ENCODE measurements at places on chromosomes 1 and 21. TPM values are rescaled to one million over a fixed set of nuclear protein-coding genes. Genes with fewer than 3 reads are reported as not detected.

The SHE gene
- total RNA-seq: not detected

The NTNG1 gene
- 5.1 TPM for total RNA-seq

The ARHGEF10L gene
- 4.1 TPM for total RNA-seq

The SPRR3 gene
- 67.3 TPM for total RNA-seq

The TUT4 gene
- 51.5 TPM for total RNA-seq

The LAX1 gene
- total RNA-seq: under 0.01 TPM

The GPATCH3 gene
- total RNA-seq: 10.6 TPM

The AMY1C gene
- total RNA-seq: 0.07 TPM

The IFNAR2 gene
- 1.4 TPM for total RNA-seq

The IGSF9 gene
- total RNA-seq: 20.9 TPM

The PAQR6 gene
- 0.34 TPM for total RNA-seq

The CELA2A gene
- not detected for total RNA-seq

The TATDN3 gene
- 14.2 TPM for total RNA-seq

The FCMR gene
- 0.36 TPM for total RNA-seq

The PLA2G2F gene
- not detected for total RNA-seq

The MAST2 gene
- 16.7 TPM for total RNA-seq

The MYOG gene
- not detected for total RNA-seq

The PPIAL4G gene
- not detected for total RNA-seq

The CCDC190 gene
- not detected for total RNA-seq

The PAPPA2 gene
- total RNA-seq: 5.5 TPM

The ANKRD65 gene
- total RNA-seq: 18.2 TPM

The GBP5 gene
- 1.1 TPM for total RNA-seq

The UBE2G2 gene
- total RNA-seq: 124 TPM

The DDR2 gene
- total RNA-seq: 2.4 TPM

The NUP210L gene
- under 0.01 TPM for total RNA-seq

The FAM89A gene
- 2.4 TPM for total RNA-seq

The HP1BP3 gene
- 205 TPM for total RNA-seq

The LCE1E gene
- not detected for total RNA-seq

The PEX14 gene
- total RNA-seq: 25.2 TPM

The POGZ gene
- total RNA-seq: 7.2 TPM

The FDPS gene
- 144 TPM for total RNA-seq

The GBP7 gene
- not detected for total RNA-seq

The DCST2 gene
- 0.36 TPM for total RNA-seq

The DMRTA2 gene
- 14.2 TPM for total RNA-seq

The ZNF669 gene
- total RNA-seq: 13.0 TPM

The LCE3E gene
- total RNA-seq: 8.5 TPM

The NADK gene
- total RNA-seq: 34.9 TPM
